Activated CD4-positive, alpha-beta T cell treated with anti-CD3 and anti-CD28 coated beads, Interleukin-2, Interleukin-4, amounts not matched to agents 100 ng/mL and 50 ng/mL, durations not matched to agents 16 hours and 8 hours (primary cell): ENCODE measurements at places on chromosomes 6 and 20.

DNA sequence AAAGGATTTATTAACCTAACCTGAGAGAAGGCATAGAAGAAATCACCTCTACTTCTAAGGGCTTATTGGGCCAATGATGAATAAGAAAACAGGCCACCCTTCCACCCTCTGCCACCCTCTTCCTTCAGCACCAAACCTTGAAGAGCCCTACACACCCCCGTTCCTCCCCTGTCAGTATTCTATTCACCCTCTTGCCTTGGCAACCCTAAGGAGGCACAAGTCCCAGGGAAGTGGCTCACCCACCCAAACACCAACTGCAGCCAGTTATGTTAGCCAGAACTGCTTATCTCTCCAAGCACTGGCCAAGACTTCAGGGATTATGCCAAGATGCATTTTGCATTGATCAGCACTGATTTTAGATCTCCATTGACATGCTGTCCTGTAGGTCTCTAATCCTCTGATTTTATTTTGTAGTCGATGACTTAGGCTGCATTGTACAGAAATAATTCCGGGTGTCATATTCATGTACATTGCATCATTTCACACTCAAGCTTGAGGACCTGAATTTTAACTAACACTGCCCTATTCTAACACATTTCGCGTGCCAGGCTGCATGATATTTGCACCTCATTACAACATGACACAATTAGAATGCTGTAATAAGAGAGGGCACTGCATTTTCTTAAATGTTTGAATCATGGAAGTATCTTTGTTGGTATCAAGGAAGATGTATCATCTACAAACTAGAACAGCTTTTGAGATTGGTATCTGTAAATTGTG, 15.7 kb downstream of the CNKSR3 start:
- DNase-seq, result no peak

DNA sequence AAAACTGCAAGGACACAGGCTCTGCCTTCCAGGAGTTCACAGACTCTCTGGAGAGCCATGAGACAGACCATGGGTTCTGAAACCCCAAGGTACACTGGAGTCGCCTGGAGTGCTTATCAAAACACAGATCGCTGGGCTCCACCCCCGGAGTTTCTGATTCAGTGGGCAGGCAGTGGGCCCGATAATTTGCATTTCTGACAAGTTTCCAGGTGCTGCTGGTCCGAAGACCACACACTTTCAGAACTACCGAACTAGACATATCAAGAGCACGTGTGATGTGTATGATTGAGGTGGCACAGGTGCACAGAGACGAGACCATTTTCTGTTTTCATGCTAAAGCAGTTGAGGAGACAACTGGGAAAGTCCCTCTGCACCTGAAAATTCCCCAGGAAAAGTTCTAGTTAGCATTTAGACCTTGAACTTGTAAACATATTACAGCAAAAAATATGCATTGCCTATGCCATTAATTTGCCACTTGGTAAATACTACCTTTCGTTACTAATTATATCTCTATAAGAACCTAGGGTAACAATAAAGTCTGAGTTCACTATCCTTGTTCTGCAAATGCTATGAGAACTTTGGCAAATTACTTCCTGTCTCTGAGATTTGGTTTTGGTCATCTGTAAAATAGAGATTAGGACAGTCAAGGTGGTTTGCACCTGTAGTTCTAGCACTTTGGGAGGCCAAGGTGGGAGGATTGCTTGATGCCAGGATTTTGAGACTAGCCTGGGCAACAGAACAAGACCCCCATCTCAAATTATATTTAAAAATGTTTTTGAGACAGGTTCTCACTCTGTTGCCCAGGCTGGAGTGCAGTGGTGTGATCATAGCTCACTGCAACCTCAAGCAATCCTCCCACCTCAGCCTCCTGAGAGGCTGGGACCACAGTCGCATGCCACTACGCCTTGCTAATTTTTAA, 14.3 kb upstream of the PIM1 start:
- peak; percentile 87 for DNase-seq

DNA sequence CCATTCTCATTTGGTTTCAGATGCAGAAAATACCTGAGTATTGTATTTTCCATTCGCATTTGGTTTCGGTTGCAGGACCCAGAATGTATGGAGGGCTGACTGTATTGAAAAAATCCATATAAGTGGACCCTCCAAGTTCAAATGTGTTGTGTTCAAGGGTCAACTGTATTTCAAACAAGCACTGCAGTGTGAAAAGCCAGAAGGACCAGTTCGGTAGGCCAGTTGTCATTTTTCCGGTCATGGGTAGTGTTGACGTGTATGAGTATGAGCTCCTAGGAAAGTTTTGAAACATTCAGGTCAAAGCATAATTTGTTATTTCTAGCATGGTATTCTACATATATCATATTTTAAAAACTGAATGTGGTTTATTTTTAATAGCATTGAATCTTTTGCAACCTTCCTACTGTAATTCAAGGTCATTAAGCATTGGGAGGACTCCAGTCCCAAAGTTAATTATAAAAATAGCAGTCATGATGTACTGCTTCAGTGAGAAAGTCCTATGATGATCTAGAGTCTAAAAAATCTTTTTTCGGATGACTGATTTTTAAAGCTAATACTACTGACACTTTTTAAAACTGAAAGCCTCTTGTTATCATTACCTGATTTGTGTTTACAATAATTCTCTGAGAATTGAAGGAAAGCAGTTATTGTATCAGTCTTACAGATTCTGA, 18.9 kb downstream of the NHSL1 start:
- no peak for DNase-seq

DNA sequence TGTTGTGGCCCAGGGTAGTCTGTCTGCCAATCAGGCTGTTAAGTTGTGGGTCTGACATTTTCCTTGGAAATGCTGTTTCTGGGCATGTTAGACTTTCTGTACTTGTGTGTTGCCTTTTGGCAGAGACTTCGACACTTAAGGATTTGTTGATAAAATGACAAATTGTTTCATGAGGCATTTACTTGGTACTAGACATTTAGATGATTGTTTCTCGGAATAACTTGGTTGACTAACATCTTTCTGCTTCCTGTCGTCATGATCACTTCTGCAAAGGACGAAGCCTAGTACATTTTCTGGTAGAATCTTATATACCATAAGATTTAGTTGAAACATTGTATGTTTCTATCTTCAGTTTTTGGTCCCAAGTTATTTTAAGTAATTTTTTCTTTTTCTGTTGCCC, 34.1 kb downstream of the UTRN start:
- no peak for DNase-seq

DNA sequence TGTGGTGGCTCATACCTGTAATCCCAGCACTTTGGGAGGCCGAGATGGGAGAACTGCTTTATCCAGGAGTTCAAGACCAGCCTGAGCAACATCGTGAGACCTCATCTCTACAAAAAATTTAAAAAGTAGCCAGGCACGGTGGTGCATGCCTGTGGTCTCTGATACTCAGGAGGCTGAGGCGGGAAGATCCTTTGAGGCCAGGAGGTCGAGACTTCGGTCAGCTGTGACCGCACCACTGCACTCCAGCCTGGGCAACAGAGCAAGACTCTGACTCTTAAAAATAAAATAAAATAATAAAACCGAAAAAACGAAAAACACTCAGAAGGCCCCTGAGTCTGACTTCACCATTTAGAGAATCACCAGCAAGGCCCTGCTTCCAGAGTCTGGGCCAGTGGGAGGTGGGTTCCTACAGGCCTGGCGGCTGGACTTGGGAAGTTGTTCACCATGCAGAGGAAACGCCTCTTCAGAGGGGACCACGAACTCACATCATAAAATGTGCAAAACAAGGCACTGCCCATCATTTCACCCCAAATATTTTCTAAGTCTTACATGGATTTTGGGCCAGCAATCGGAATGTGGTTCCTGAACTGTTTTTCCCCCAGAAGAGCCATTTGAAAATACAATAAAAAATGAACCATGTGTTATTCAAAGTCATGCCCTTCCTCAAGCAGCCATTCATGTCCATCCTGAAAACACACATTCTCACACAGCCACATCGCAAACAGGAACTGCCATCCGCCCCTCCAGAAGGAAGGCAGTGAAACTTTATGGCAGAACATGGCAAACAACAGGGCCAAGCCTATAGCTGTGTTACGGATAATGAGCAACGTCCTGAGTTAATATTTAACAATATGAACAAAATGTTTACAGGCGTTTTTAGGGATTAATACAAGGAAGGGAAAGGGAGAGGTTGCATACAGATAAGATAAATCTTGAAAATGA, 57.8 kb downstream of the SLC22A23 start:
- DNase-seq, result no peak

- no peak for DNase-seq
Observed at GRCh38 chr20:3894796-3895195, 5.6 kb downstream of the PANK2 start.

DNA sequence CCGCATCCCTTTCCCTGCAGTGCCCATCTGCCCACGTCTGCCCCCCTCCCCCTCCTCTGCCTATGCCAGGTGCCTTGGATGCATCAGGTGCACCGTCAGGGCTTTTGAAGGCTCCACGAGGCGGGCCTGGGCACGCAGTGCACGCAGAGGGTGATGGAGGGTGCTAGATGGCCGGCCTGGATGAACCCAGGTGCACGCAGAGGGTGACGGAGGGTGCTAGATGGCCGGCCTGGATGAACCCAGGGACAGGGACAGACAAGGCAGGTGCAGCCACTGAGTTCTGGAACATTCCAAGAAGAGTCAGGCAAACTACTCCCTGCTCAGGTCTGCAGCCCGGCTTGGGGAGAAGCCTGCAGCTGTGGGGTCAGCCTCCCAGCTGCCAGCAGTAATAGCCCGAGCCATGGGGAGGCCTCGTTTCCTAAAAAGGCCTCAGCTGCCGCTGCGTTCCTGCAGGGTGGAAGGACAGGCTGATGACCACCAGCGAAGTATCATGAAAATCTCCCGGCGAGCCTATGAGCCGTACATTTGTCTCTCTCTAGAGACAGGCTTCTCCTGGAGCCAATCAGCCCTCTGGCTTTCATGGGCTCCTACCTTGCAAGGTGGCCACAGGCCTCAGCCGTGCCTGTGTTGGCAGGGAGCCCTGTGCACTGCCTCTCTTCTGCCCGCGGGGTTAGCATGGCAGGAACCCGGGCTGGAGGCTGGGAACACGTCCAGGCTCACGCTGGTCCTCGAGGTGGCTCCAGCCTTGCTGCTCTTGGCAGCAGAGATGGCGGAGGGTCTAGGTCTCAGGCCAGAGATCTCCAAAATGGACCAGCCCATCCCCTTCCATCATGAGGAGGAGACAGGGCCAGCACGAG, 29.6 kb downstream of the NTSR1 start:
- DNase-seq, result no peak

DNA sequence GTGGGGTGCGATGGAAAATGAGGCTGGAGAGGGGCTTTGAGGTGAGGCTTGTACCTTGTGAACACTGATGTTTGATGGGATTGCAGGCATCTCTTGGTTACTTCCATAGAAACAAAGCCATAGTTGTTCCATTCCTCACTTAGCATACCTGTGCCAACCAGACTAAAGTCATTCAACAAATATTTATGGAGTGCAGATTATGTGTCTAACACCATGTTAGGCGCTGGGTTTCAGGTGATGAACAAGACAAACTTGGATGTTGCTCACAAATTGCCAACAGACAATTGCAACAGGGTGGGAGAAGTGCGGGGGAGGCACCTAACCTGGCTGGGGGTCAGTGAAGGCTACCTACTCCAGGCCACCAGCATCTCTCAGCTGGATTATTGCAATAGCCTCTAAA, 1.5 kb downstream of the TTPAL start:
- no peak for DNase-seq

DNA sequence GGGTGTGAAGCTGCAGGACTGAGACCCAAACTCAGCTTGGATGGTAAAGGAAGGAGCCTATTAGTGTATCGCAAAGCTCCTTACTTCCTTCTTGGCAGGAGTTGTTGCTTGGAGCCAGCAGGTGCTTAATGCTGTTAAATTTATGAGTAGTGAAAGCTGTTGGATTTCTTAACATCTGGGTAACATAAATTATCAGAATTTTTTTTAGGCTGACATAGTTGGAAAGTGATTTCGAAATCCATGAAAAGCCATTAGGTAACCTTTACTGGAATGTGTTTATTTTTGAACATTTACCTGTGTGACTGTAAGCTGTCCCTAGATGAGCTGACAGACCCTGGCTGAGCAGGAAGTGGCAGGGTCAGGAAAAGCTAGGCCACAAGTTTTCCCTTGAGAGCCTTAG, 470.4 kb upstream of the SLC35B3 start:
- no peak for DNase-seq

GRCh38 chr6:106182455-106182854, 96.3 kb downstream of the PRDM1 start:
- peak; percentile 83 for DNase-seq

DNA sequence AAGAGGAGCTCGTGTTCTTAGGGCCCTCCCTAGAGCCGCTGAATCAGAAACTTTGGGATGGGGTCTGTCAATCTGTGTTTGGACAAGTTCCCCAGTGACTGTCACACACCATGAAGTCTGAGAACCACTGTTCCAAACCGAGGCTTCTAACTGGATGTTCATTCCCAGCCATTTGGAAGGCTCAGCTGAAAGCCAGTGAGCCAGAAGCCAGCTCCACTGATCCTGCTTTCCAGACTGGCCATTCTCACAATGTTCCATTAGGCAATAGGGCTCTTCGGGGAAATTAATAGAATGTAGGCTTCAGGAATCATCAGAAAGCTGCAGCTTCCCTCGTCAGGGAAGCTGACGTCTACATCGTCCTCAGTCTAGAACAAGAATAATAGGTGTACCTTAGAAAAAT, 90.8 kb upstream of the QKI start:
- no peak for DNase-seq

- DNase-seq, result peak; percentile 58
Observed at GRCh38 chr6:15327271-15327670, 81.4 kb downstream of the JARID2 start.

DNA sequence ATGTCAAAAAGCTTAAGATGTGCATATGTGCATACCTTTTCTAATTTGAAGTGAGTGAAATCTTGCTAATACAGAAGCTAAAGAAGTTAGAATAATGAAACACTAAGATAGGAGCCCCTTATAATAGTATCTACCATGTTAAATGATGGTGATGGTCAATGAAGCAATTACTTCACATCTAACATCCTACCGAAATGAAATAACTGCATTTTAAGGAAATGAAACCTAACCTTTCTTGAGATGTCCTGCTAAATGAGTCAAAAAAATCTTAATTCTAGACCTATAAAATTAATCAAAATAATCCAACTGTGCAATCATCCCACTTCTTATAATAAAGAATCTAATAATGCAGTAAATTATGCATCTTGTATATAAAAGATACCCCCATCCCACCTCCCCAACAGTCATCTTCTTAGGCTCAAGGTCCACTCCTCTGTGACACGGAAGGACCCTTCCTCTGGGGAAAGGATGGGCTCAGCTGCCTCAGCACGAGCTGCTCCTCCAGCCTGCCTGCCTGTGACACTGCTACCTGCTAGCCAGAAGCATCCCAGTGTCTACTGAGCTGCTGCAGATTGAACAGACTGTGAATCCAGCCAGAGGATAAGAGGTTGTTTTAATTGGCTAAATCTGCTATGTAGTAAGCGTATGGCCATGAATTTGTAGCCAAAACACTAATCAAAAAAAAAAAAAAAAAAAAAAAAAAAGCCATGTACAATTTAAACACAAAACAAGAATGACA, 129.6 kb upstream of the BEND3 start:
- DNase-seq, result no peak
